Transverse colon (tissue), 4 donors: ENCODE measurements at places on chromosomes 4 and X.

DNA sequence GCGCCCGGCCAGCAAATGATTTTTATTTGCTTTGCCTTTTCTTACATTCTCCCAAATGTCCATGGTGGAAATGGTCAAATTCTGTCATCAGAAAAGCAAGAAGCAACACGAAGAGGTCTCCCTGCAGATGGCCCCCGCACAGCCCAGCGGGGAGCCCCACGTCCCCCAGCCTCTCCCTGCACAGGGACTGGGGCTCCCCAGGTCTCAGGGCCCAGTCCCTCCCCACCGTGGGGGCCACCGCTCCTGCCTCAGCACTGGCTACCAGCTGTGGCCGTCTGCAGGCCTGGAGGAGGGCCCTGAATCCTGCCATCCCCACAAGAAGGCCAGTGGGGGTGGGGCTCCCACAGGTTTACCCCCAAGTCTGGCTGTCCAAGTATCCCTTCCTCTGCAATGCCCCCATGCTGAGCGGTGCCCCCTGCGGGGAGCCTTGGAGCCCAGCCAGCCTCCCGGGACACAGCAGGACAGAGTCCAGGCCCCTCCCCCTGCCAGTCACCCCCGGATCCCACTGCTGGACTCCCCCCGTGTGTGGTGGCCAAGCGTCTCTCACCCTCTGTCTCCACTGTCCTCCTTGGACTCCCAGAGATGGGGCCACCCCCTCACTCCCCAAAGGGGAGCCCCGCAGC lies 38.2 kb upstream of the ADRA2C start:
- no peak for DNase-seq

DNA sequence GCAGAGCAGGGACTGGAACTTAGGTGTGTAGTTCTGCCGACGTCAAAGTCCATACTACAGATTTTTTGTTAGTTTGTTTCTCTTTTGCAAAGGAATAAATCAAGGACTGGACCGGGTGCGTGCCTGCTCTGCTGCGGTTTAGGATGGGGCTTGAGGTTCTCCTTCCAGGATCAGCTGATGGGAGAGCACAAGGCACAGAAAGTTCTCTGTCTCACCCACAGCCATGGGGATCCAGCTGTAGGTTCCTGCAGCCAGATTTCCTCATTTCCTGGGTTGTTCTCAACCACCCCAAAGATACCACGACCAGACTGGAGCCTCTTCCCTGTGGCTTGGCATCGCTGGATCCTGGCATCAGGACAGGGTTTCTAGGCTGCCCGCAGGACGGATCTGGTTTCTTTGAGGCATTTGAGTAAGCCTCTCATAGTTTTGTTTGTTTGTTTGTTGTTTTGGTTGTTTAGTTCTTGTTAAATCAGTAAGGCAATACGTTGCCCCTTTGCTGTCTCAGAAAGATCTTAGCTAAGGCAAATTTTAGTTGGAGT lies 789 bp upstream of the SRPX start:
- DNase-seq, result no peak

- no peak for DNase-seq
Measured at GRCh38 chr4:186658657-186659056, 65.0 kb downstream of the FAT1 start.

DNA sequence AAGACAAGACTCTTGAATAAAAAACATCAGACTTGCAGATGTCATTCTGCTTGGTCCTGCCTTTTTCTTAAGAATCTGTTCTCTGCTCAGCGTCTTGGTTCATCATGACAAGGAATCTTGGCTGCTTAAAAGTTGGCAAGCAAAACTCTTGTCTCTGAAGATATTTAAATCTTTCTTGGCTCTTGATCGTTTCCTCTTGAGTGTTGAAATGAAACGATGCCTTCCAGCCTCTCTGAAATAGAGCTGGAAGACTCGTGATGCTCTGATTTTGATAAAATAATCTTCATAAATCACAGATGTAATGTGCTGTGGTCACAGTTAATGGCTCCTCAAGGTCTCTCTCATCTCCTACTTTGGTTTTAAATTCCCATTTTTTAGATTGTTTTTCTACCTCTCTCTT lies 39.9 kb upstream of the TMEM192 start:
- no peak for DNase-seq

GRCh38 chr4:173652283-173652931 lies 122.4 kb upstream of the HAND2 start:
- DNase-seq, result no peak

DNA sequence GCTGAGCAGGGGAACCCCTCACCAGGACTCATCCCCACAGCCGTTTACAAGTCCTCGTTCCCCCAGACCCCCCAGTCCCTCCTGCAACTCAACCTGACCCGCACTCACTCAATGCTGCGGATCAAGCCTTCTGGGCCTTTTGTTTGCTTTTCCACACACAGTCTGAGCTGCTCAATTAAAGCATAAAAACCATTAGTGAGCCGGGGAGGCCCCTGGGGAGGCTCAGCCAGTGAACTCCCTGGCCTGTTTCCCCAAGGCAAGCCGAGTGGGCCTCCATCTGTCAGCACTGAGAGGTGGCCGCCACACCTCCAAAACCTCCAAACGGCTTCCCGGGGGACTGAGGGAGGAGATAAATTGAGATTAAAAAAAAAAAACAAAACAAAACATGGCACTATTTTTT lies 158.5 kb downstream of the SHOX start:
- no peak for DNase-seq

DNA sequence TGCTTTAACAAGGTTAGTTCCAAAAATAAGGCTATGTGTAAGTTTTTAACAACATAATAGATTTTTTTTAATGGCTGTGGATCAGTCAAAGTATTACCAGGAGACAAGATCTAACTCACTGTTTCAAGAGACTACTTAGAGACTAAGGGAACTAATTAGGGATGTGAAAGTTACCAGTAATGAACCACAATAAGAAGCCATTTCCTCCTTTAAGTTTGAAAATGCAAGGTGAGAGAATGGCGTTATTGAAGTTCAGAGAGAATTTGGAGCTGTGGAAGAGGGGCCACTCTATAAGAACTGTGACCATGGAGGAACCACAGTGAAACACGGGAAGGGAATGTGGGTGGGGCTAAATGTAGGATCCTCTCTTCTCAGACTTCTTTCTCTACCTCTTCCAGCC lies 624.2 kb downstream of the GLUD2 start:
- no peak for DNase-seq

DNA sequence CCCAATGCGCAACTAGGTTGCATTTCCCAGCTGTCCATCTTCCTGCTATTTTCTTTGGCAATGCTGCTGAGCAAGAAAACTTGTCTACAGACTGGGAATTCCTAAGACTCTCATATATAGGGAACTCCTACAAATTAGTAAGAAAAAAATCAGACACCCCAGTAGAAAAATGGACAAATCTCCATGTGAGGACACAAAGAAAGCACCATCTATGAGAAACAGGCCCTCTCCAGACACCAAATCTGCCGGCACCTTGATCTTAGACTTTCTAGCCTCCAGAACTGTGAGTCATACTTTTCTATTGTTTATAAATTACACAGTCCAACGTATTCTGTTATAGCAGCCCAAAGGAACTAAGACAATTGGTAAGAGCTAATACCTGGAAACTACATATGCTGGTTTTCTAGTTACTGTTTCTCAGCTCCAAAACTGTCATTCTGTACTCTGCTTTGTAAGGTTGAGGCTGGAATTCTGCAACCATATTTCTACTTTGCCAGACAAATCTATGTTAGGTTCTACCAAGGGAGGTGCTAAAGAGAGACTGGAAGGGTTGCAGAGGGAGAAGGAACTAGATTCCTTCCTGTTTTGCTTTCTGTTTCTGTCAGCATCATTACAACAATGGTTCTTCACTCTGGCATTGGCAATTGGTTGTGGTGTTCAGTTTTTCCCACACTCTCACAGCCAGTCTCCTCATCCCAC lies 35.7 kb upstream of the FAM241A start:
- DNase-seq, result no peak

- no peak for DNase-seq
Measured at GRCh38 chr4:137156807-137157206, 375.5 kb downstream of the PCDH18 start.

GRCh38 chr4:76641758-76642157 lies 206.7 kb downstream of the SHROOM3 start:
- DNase-seq, result no peak

GRCh38 chrX:28391528-28391927 lies 195.7 kb upstream of the IL1RAPL1 start:
- no peak for DNase-seq

- peak; percentile 50 for DNase-seq
Measured at GRCh38 chr4:38872620-38873019, 5.0 kb downstream of the FAM114A1 start.

DNA sequence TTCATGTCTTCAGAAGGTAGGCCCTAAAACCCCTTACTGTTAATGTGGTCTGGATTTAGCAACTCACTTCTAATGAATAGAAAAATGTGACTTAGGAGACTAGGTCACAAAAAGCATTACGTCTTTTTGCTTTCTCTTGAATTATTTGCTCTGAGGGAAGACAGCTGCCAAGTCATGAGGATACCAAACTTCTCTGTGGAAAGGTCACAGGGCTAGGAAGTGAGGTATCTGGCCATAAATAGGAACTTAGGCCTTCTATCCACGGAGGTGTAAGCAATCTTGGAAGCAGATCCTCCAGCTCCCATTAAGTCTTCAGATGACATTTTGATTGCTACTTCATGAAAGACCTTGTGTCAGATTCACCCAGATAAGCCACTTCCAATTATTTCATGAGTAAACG lies 120.6 kb downstream of the JADE1 start:
- no peak for DNase-seq

DNA sequence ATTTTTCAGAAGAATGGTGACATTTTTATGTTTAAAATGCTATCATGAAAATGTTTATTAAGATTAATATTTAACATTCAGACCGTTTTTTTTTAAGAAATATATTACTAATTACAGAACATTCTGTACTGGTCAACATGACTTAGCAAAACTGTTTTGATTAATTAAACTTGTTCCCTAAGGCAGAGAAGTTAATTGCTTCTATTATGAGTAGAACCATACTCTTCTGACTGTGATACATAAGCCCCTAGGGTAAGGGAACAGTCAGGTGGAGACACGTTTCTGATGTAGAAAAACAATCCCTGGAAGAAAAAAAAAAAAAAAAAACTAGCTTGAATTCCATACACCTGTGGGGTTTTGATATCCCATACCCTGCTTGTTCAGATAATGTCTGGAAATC lies 97.4 kb downstream of the GPM6A start:
- DNase-seq, result no peak

- no peak for DNase-seq
Measured at GRCh38 chr4:87500092-87500462, 29.1 kb downstream of the SPARCL1 start.

DNA sequence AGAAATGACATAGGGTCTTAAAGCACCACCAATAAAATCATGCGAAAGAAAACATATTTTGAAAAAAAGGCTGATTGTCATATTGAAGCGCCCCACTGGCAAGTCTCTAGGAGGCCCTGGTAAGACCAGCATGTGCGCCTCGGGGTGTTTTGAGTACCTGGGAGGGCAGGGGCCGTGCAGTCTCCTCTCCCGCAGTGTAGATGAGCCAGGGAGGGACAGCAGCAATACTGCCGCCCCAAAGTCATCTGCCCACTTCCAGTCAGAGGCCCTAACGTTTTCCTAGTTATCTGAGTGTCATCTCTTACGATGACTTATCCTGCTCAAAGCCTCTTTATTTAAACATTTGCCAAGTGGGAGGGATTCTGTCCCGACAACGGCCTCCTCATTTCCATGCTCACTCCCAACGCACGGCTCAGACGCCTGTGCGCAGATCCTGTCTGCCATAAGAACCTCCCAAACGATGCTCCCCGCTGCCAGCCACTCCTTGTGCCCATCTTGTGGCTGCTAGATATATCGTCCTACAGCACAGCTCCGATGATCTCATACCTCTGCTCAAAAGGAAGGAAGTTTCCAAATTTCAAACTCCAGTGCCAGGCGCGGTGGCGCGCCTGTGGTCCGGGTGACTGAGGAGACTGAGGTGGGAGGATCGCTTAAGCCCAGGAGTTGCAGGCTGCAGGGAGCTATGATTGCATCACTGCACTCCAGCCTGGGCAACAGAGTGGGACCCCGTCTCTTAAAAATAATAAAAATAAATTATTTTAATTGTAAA lies 17.2 kb upstream of the SCRG1 start:
- DNase-seq, result peak; percentile 24

- DNase-seq, result no peak
Measured at GRCh38 chr4:182339221-182339641, 96.0 kb downstream of the TENM3 start.

DNA sequence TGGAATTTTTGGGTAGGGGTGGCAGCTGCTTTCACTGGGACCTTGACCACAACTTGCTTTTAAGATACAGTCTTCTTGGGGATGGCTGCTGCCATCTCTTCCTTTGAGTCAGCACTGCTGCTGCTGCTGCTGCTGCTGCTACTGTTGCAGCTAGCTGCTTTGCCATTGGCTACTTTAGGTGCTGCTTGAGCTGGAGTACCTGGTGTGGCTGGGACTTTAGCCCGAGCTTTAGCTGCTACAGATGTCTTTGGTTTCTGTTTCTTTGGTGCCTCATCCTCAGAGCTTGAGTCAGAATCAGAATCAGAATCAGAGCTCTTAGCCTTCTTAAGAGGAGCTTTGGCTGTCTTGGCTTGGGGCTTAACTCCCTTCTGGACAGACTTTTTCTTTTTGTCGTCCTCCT lies 52.2 kb downstream of the FAM9B start:
- no peak for DNase-seq

GRCh38 chr4:180840142-180840541 lies 1403.1 kb upstream of the TENM3 start:
- no peak for DNase-seq

GRCh38 chr4:25088093-25088952 lies 57.6 kb upstream of the LGI2 start:
- no peak for DNase-seq

GRCh38 chr4:1241936-1242505 lies 6.9 kb downstream of the CTBP1 start:
- DNase-seq, result peak; percentile 6

DNA sequence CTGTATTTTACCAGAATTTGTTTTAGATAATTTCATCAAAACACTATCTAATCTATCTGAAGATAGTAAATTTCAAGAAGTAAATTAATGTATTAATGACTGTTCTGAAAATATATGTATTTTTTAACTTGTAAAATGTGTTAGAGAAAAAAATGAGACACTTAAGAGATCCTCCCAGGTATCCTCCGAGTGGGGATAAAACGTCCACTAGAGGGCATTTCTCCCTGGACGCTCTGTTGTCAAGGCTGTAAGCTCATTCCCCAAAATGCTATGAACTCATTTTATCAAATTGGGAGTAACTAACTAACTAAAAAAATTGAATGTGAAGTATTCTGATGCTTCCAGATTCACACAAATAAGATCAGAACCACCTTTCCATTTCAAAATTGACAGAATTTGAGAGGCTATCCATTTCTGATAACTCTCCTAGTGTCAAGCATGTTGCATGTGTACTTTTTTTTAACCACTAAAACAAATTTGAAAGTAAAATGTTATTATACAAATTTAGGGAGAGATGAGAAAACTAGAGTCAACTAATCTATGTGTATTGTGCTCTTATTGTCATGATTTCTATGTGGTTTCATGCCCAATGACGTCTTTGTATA lies 337.3 kb upstream of the HS3ST1 start:
- DNase-seq, result peak; percentile 14

- DNase-seq, result no peak
Measured at GRCh38 chrX:21939906-21940305, 603 bp upstream of the SMS start.

GRCh38 chrX:386768-387575 lies at the start of gene PPP2R3B:
PPP2R3B (minus strand) TSS chrX:386907; CDS start chrX:386691, 216 bp downstream.
- peak; percentile 99 for DNase-seq

- DNase-seq, result no peak
Measured at GRCh38 chr4:84985952-84986351, 19.5 kb upstream of the WDFY3 start.
